OCI-LY7 (cell line): ENCODE measurements at places on chromosomes 4 and X.

GRCh38 chr4:76430519-76431388, 4.3 kb upstream of the SHROOM3 start:
- DNase-seq = peak; percentile 46

DNA sequence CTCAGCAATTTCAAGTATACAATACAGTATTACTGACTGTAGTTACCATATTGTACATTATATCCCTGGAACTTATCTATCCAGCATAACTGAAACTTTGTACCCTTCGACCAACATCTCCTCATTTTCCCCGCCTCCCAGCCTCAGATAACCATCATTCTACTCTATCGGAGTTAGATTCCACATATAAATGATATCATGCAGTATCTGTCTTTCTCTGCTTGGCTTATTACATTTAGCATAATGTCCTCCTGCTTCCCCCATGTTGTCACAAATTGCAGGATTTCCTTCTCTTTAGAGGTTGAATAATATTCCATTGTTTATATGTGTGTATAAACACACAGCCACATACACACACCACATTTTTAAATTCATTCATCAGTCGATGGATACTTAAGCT, 218.1 kb downstream of the MAML3 start:
- no peak for DNase-seq

- DNase-seq = no peak
Measured at GRCh38 chr4:185793716-185794115, 18.3 kb downstream of the SORBS2 start.

DNA sequence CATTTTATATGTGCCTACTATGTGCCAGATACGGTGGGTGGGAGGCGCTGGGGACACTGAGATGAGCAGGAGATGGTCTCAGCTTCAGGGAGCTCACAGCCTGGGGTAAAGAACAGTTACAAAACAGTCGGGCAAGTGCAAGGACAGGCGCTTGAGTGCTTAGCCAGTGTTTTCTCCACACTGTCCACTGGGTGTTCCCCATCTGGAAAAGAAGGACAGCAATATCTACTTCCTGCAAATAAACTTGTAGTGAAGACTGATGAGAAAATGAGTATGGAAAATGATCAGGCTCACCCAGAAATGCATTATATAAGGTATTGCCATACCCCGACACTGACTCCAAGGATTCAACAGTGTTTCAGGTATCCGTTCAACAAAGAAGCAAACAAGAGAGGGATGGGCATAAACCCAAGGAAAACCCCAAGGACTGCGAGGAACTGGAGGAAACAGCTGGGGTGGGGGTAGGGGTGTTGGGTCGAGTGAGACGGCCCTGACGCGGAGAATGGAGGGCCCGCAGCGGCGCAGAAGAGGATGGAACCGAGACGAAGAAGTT, 835 bp downstream of the TMEM185A start:
- DNase-seq = no peak

GRCh38 chr4:109589119-109589518, 29.1 kb downstream of the MCUB start:
- DNase-seq = peak; percentile 5

DNA sequence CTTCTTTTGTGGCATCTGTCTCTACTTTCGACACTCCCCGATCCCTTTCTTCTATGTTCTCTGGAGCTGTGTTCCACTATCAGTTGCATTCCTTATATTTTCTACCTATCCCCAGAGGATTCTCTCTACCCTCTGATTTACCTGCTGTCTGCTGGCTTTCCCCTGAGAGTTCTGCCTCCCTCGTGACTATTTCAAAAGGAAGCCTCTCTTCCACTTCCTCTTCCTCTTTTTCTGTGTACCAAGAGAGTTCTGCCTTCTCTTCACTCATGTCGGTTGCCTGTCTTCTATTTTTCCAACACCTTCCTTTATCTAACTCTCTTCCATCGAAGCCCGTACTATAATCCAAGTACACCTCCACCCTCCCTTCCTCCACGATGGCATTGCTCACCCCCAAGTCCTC, 631.7 kb downstream of the SMARCA1 start:
- peak; percentile 3 for DNase-seq

- DNase-seq = peak; percentile 64
Measured at GRCh38 chrX:130110379-130111219, at the start of gene ELF4. TSS of gene ELF4 (minus strand) at chrX:130110497. CDS start at chrX:130081330, 29,167 bp downstream.

GRCh38 chr4:37243722-37244582, 591 bp upstream of the NWD2 start:
- DNase-seq = no peak

DNA sequence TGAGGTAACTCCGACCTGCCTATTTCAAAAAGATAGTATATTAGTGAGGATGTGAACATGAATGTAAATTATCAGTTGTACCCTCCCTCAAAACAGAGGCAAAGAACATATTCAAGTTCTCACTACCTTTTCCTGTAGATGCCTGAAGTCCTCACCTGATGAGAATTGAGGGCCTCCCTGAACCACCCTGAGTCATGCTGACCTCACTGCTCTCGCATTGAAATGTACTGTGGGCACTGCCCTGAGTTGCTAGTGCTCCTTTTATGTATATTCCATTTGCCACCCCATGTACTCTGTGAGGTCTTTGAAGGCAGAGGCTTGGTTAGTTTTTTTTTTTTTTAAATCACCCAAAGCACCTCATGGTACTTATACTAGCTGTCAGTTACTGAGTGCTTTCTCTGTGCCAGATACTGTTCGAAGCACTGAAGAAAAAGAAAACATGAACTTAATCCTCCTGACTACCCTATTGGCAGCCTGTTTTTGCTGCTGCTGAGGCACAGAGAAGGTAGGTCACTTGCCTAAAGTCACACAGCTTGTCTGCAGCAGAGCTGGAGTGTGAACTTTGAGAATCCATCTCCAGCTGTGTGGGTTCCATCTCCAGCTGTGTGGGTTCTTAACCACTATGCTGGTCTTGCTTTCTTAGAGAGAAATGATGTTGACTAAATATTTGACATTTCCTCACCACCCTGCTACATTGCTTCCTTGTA, 253.1 kb upstream of the GPC4 start:
- no peak for DNase-seq

GRCh38 chr4:123216946-123217345, 179.6 kb upstream of the SPRY1 start:
- no peak for DNase-seq

GRCh38 chr4:165838575-165838974, 34.5 kb upstream of the TLL1 start:
- DNase-seq = no peak

DNA sequence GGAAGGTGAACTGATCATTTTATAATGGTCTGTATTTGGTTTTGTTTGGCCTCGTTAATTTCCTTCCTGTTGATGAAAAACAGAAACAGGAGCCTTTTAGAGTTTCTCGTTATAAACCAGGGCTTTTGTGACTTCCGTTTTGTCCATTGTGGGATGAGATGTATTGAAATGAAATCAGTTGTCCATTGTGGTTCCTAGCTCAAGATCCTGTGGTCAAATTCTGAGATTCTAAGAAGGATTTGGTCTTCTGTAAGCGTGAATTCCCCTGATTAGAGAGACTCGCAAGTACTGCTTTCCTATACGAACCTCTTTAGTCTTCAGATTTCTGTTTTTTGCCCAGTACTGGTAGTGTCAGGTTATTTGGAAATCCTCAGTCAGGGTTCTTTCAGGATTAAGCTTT, 101.7 kb downstream of the RAPGEF2 start:
- DNase-seq = no peak

GRCh38 chrX:103453655-103454054, 65.6 kb downstream of the RAB40A start:
- no peak for DNase-seq

- no peak for DNase-seq
Measured at GRCh38 chrX:69613946-69614345, 2.0 kb upstream of the EDA start.

DNA sequence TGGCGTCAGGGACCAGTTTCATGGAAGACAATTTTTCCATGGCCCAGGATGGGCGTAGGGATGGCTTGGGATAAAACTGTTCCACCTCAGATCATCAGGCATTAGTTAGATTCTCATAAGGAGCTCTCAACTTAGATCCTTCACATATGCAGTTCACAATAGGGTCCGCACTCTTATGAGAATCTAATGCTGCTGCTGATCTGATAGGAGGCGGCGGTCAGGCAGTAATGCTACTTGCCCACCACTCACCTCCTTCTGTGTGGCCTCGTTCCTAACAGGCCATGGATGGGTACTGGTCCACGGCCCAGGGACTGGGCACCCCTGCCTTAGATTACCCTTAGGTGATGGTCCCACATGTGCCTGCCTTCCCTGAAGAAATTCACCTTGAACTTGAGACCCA, 28.8 kb upstream of the ENPP6 start:
- DNase-seq = no peak

GRCh38 chrX:152647978-152648377, 10.3 kb downstream of the GABRQ start:
- DNase-seq = no peak

GRCh38 chr4:187814737-187815465, 180.7 kb upstream of the ZFP42 start:
- no peak for DNase-seq

DNA sequence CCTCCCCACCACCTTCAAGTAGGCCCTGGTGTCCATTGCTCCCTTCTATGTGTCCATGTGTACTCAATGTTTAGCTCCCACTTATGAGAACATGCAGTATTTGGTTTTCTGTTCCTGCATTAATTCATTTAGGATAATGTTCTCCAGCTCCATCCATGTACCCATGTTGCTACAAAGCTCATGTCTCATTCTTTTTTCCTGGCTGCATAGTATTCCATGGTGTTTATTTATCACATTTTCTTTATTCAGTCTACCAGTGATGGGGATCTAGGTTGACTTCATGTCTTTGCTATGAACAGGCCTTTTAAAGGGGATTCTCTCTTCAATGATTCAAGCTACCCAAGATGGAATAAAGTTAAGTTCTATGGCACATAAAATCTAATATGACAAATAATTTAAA, 119.6 kb downstream of the PPP3CA start:
- DNase-seq = no peak

GRCh38 chr4:113953888-113954287, 25.6 kb downstream of the ARSJ start:
- DNase-seq = no peak

DNA sequence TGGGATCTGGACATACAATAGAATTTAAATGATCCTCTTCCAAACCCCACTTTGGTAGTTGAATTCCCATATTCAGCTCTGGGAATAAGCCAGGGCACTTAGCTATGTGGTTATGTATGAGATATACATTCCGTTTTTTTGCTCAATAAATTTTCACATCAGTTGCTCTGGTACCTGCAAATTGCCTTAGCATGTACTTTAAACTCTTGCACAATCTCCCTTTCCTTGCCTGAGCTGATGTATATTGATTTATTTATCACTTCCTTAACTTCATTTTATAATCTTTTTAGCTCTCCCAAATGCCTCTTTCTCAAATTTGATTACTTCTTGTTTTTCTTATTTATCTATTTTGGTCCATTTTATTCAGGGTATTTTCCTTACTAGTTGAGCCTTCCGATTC, 90.1 kb upstream of the AGA start:
- no peak for DNase-seq

- DNase-seq = peak; percentile 59
Measured at GRCh38 chrX:136779346-136779781, 1.4 kb downstream of the ARHGEF6 start.

DNA sequence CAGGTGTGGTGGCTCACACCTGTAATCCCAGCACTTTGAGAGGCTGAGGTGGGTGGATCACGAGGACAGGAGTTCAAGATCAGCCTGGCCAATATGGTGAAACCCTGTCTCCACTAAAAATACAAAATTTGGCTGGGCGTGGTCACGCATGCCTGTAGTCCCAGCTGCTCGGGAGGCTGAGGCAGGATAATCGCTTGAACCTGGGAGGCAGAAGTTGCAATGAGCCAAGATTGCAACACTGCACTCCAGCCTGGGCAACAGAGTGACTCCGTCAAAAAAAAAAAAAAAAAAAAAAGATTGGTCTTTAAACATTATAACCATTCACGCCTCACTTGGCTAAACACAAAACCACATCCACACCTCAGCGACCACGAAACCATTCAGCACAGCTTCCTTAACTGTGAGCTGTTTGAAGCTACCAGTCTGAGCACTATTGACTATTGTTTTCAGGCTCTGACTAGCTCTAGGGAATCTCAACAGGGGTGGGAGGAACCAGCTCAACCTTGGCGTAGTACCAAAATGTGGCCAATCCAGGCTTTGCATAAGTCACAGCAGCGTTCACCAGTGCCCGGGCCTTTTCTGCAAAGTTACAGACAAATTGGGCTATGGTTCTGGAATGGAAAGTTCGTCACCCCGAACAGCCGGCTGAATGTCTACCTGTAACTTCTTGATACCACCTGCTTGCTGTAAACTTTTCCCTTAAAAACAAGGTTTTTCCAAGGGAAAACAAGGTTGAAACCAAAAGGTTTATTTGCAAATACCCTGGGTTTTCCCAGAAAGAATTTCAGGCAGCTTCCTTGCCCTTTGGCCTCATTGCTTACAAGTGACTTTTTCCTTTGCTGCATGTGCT, 73.6 kb upstream of the DHX15 start:
- DNase-seq = peak; percentile 65

- DNase-seq = no peak
Measured at GRCh38 chrX:1946974-1947373, 332.1 kb downstream of the ASMT start.

DNA sequence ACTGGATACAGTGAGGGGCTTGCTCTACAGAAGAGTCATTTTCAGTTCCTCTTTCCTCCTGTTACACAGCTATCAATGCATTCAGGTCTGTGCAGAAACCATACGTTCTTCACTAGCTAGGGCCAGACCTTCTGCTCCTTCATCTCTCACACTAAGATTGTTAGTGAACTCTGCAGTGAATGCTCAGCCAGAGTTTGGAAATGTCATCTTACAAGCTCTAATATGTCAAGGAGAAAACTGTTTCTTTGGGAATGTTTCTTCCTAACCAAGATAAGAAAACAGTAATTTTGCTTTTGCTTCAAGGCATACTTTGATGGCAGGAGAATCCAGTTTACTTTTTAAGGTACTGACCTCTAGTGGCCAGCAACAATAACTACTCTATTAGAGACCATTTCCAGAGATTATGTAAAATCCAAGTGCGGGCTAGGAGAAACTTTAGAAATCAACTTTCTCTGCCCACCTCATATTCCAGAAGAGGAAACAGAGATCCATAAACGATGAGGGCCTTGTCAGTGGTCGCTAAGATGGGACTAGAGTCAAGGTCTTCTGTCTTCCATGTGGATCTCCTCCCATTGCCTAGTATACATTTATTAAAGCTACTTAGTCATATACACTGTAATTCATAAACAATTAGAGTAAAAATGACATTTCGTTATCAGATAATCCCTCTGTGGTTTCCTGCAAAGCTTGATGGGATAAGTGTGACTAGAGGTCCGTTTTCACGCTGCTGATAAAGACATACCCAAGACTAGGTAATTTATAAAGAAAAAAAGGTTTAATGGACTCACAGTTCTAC, 12.1 kb upstream of the CC2D2A start:
- peak; percentile 65 for DNase-seq

DNA sequence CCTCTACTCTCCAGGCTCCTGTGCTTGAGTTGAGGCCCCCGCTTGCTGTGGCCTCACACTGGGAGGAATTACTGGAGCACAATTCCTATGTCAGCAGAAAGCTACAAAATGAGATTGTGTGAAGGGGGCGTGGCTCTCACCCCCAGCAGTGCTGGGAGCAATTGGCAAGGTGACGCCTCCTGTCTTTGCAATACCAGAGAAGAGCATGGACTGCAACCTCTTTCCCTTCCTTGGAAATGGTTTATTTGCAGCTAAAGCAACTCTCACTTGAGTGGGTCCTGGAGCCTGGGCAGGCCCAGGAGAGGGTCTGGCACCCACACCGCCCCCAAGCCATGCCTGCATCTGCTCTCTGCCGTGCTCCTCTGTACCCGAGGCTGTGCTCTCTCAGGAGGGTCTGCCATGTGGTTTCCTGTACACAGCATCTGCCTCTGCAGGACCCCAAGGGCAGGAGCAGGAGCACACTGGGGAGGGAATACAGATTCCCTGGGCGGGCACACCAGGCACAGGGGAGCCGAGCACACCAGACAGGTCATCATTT, 32.9 kb upstream of the HGFAC start:
- no peak for DNase-seq
